ENCODE measurements at places on chromosomes 6 and 20. TPM values are rescaled to one million over a fixed set of nuclear protein-coding genes. Genes with fewer than 3 reads are reported as not detected.

TINAG gene
- not detected for total RNA-seq

DNA sequence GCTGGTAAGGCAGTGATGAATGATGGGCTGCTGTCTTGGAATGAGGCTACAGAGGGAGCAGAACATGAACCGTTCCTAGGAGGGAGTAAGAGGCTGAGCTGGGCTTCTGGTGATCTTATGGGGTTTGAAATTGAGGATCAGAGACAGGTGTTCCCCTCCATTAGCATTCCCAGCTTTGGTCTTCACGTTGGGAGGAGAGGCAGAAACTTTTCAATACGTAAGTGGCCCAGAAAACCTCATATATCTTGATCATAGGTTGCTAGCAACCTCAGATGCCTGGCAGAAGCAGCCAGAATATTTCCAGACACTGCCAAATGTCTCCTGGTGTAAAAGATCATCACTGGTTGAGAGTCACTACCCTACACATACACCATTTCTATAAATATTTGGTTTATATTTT, 167.1 kb downstream of the INSM1 start:
- no peak for DNase-seq
- H3K4me1 ChIP-seq = no peaks in the 10 kb centered on the region
- H3K36me3 ChIP-seq = peaks cover 3% of the 10 kb centered on the region
- no peaks in the 10 kb centered on the region for H3K27me3 ChIP-seq
- H3K4me3 ChIP-seq = no peak overlapping the region
- no peak overlapping the region for H3K27ac ChIP-seq

DNA sequence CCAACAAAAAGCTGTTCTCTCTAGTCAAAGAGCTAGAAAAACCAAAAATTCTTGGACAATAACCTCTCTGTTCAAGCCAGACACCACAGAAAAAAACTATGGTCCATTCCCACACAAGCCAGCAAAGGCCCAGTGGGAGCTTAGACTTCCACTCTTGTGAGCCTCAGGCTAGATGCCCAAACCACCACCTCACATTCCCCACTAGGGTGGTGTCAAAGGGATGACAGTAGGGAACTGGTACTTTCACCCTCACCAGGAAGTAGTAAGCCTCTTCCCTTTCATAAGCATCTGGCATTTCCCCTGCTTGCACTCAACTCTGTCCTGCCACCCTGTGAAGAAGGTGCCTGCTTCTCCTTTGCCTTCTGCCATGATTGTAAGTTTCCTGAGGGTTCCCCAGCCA, 58.4 kb upstream of the RNF217 start:
- H3K4me3 ChIP-seq = no peak overlapping the region
- no peak overlapping the region for H3K27ac ChIP-seq
- peaks cover 13% of the 10 kb centered on the region for H3K4me1 ChIP-seq
- H3K27me3 ChIP-seq = no peaks in the 10 kb centered on the region
- DNase-seq = no peak

GRCh38 chr6:101126501-101126900, 245.4 kb upstream of the ASCC3 start:
- no peaks in the 10 kb centered on the region for H3K36me3 ChIP-seq
- DNase-seq = no peak
- no peaks in the 10 kb centered on the region for H3K4me1 ChIP-seq
- H3K27me3 ChIP-seq = no peaks in the 10 kb centered on the region
- no peak overlapping the region for H3K27ac ChIP-seq

ZC2HC1B gene
- total RNA-seq = not detected

PDYN gene
- total RNA-seq = not detected

GRCh38 chr6:29790626-29791025, 37.0 kb upstream of the HLA-G start:
- H3K4me3 ChIP-seq = no peak overlapping the region
- H3K27ac ChIP-seq = no peak overlapping the region
- no peaks in the 10 kb centered on the region for H3K36me3 ChIP-seq
- H3K27me3 ChIP-seq = peaks cover 61% of the 10 kb centered on the region
- peaks cover 15% of the 10 kb centered on the region for H3K4me1 ChIP-seq
- no peak for DNase-seq

HCRTR2 gene
- not detected for total RNA-seq

GRCh38 chr6:18600255-18600654, 213.1 kb downstream of the RNF144B start:
- H3K36me3 ChIP-seq = no peaks in the 10 kb centered on the region
- H3K27me3 ChIP-seq = no peaks in the 10 kb centered on the region
- H3K27ac ChIP-seq = no peak overlapping the region
- H3K4me3 ChIP-seq = no peak overlapping the region

DNA sequence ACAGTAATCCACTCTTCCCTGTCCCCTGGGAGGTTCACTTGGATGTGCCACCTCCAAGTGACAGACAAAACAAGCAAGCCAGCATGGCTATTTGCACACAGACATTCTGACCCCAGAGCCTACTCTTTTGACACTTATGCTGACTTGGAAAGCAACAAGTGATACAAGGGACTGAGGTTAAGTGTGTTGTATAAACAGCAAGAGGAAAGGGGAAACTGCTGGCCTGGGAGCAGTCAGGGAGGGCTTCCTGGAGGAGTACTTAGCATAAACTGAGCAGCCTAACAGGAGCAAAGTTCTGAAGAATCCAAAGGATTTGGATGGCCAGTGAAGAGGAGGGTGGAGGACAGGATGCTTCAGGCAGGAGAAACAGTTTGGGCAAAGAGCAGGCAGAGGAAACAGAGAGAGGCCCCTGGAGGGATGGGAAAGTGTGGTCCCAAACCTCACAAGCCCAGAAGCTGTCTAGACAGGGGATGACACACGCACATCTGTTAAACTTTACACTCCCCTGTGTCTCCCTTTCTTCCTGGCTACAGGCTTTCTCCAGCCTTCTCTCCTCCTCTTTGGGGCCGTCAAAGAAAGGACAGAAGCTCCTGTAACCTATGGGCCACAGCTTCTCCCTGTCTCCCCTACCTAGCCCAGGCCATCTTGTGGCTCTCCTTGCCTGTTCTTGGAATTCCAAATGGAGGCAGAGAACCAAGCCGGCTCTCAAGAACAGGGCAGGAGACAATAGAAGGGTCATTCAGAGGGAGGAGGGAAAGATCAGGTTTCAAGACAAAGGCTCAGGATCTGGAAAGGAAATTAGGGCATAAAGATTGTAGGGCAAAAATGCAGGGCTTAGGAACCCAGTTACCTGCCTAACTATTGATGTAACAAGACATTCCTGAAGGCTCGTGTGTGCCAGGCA, 19.3 kb downstream of the SULF2 start:
- peaks cover 17% of the 10 kb centered on the region for H3K4me1 ChIP-seq
- peak overlapping the region; percentile 79 for H3K27ac ChIP-seq
- peaks cover 10% of the 10 kb centered on the region for H3K36me3 ChIP-seq
- DNase-seq = no peak
- H3K4me3 ChIP-seq = no peak overlapping the region
- H3K27me3 ChIP-seq = peaks cover 6% of the 10 kb centered on the region

- no peaks in the 10 kb centered on the region for H3K36me3 ChIP-seq
- H3K27me3 ChIP-seq = no peaks in the 10 kb centered on the region
- no peak overlapping the region for H3K27ac ChIP-seq
Observed at GRCh38 chr6:18725449-18725848, 338.3 kb downstream of the RNF144B start.

DNA sequence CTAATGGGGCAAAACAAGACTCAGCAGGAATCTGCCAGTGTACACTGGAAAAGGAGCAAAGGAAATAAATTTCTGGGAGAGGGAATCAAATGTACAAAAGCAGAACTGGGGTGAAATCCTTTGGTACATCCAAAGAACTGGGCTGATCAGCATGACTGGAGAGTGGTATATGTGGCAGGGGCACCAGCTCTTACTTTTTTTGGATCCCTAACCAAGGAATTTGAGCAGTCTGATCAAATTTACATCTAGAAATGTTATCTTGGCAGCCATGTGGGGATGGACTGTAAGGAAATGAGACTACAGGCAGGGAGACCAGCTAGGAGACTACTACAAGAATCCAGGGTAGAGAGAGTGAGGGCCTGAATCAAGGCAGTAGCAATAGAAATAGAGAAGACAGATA, 1.2 kb upstream of the ZSCAN31 start:
- H3K27ac ChIP-seq = no peak overlapping the region
- no peaks in the 10 kb centered on the region for H3K36me3 ChIP-seq
- peaks cover 3% of the 10 kb centered on the region for H3K4me1 ChIP-seq

- H3K27ac ChIP-seq = no peak overlapping the region
- no peak overlapping the region for H3K4me3 ChIP-seq
- peaks cover under 1% of the 10 kb centered on the region for H3K4me1 ChIP-seq
- H3K27me3 ChIP-seq = peaks cover 2% of the 10 kb centered on the region
Observed at GRCh38 chr6:44725070-44725469, 337.6 kb downstream of the CDC5L start.

CST4 gene
- not detected for total RNA-seq

- peaks cover 1% of the 10 kb centered on the region for H3K36me3 ChIP-seq
- peaks cover 10% of the 10 kb centered on the region for H3K27me3 ChIP-seq
- H3K27ac ChIP-seq = no peak overlapping the region
Observed at GRCh38 chr20:25048519-25048952, 9.4 kb downstream of the ACSS1 start.

DNA sequence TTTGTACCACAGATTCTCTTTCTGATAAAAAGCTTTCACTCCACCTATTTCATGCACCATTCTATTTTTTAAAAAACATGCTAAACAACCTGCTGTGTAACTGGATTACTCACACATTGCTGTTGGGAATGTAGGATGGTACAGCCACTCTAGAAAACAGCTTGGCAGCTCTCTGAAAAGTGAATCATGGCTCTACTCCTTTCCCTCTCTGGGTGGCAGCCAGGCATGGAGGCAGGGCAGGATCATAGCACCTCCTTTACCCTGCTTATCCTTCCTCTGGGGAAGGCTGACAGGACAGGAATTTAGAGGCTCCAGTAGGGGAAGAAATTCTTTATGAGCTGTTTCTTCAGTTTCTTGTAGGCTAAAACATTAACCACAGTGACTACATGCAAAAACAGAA, 6.7 kb upstream of the VNN2 start:
- no peak overlapping the region for H3K4me3 ChIP-seq
- DNase-seq = no peak
- H3K36me3 ChIP-seq = no peaks in the 10 kb centered on the region

- H3K27ac ChIP-seq = peak overlapping the region; percentile 87
- H3K4me1 ChIP-seq = peaks cover 71% of the 10 kb centered on the region
- no peak for DNase-seq
- peaks cover 36% of the 10 kb centered on the region for H3K36me3 ChIP-seq
- H3K4me3 ChIP-seq = no peak overlapping the region
- no peaks in the 10 kb centered on the region for H3K27me3 ChIP-seq
Observed at GRCh38 chr6:169164451-169164850, 89.2 kb downstream of the THBS2 start.

DNA sequence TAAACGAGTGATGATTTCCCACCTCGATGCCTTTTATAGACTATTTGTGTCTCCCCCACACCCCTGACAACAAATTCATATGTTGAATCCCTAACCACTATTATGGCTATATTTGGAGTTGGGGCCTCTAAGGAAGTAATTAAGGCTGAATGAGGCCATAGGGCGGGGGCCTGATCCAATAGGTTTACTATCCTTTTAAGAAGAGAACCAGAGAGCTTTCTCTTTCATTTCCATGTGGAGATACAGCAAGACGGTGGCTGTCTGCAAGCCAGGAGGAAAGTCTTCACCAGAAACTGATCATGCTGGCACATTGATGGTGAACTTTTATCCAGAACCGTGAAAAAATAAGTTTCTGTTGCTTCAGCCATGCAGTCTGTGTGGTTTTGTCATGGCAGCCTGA, 38.9 kb upstream of the CLIC5 start:
- H3K27ac ChIP-seq = no peak overlapping the region
- H3K4me3 ChIP-seq = no peak overlapping the region
- H3K36me3 ChIP-seq = no peaks in the 10 kb centered on the region
- H3K4me1 ChIP-seq = peaks cover 14% of the 10 kb centered on the region

DNA sequence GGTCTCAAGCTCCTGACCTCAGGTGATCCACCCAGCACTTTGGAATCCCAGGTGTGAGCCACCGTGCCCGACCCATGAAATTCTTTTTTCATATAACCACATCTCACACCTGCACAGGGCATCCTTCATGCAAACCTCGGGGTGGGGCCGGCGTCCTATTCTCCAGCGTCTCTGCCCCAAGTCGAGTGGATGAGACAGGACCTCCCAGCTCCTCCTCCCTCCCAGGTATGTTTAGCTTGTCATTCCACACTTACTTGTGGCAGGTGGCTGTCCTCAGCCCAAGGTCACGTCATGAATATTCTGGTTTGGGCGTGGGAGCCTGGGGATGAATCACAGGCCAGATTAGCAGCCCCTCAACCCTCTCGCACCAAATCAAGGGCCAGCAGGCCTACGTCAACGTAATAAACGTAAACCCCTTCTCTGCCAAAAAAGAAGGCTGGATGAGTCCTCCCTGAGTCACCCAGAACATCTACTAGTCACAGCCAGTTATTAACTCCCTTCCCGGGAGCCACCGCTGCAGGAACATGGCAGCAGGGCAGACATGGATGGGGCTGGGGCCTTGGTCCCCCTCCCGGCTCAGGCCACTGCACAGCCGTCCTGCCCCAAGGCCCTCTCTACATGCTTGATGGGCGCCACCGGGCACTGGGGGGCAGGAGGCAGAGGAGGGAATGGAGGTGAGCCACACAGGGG, 91.7 kb downstream of the YTHDF1 start:
- no peak overlapping the region for H3K4me3 ChIP-seq
- H3K27ac ChIP-seq = no peak overlapping the region
- no peaks in the 10 kb centered on the region for H3K4me1 ChIP-seq
- peaks cover 15% of the 10 kb centered on the region for H3K27me3 ChIP-seq
- H3K36me3 ChIP-seq = no peaks in the 10 kb centered on the region

TREM2 gene
- not detected for total RNA-seq

DNA sequence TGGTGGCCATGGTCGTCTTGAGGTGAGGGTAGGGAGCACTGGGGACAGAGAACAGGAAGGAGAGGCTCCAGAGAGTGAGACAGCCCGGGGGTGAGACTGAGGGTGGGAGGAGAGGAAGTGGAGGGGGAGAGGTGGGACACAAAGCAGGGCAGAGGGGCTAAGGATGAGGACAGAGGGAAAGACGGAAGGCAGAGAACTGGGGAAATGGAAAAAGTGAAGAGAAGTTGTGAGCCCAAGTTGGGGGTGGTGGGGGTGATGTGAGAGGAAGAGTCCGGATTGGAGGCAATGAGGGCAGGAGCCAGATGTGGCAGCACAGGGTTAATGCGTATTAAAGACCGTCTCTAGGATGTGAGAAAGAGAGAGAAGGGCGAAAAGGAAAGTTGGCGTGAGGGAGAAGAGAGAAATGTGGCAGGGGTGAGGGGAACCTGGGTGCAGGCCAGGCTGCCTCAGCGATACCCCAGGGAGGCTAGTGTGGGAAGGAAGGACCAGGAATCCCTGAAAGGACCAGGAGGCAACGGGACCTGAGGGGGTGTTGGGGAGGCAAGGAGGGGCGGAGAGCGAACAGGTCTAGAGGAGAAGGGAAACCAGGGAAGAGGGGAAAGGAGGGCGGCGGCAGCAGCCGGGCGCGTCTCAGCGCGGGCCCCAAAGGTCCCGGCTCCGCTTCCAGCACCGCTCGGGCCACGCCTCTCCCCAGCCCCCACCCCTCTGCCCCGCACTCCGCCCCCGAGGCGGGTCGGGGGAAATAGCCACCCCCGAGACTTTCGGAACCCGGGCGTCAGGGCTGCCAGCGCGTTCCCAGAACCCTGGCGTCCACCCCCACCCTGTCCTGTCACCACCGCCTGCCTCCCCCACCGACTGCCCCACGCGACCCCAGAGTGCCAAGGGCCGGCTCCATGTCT, at the start of gene PPP1R18:
Gene PPP1R18, minus strand, starts transcription at position 637 of the 899 bp plus-strand sequence. Its CDS starts 627 bp downstream, at position 10.
- peak within 1 kb of the TSS; percentile 99 for H3K4me3 ChIP-seq
- peaks cover 27% of the 10 kb centered on the region for H3K36me3 ChIP-seq
- peak within 1 kb of the TSS; percentile 97 for H3K27ac ChIP-seq
- no peaks in the 10 kb centered on the region for H3K27me3 ChIP-seq

GRCh38 chr6:140970485-140970884, 1162.2 kb upstream of the GJE1 start:
- H3K4me1 ChIP-seq = peaks cover 8% of the 10 kb centered on the region

- H3K4me3 ChIP-seq = peak within 1 kb of the TSS; percentile 71
- peak within 1 kb of the TSS; percentile 92 for H3K27ac ChIP-seq
- no peaks in the 10 kb centered on the region for H3K27me3 ChIP-seq
- DNase-seq = peak; percentile 84
- H3K4me1 ChIP-seq = peaks cover 14% of the 10 kb centered on the region
- no peaks in the 10 kb centered on the region for H3K36me3 ChIP-seq
Observed at GRCh38 chr20:63626424-63627128, at the start of gene GMEB2. GMEB2 (minus strand) TSS chr20:63627101; CDS start chr20:63619397, 7,704 bp downstream.
